ENCODE measurements at places on chromosomes 7 and 10. TPM values are rescaled to one million over a fixed set of nuclear protein-coding genes. Genes with fewer than 3 reads are reported as not detected.

Gene ST8SIA6
- total RNA-seq = 0.03 TPM

Gene OR9A2
- not detected for total RNA-seq

DNA sequence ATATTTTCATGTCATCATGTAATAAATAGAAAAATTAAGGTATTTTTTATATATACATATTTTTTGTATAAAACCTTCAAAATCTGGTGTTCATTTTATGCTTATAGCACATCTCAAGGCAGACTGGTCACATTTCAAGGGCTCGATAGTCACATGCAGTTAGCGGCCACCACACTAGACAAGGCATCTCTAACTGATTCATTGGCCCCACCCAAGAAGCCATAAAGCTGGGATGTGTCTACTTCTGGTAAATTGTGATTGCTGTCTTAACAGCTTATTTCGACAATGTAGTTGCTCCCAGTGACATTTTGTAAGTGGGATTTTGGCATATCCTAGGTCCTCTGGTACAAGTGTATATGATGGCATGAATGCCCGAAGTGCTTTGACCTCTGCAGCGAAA, 168.7 kb downstream of the FRMD4A start:
- no peak for DNase-seq

Gene ADRA2A
- 0.20 TPM for total RNA-seq

DNA sequence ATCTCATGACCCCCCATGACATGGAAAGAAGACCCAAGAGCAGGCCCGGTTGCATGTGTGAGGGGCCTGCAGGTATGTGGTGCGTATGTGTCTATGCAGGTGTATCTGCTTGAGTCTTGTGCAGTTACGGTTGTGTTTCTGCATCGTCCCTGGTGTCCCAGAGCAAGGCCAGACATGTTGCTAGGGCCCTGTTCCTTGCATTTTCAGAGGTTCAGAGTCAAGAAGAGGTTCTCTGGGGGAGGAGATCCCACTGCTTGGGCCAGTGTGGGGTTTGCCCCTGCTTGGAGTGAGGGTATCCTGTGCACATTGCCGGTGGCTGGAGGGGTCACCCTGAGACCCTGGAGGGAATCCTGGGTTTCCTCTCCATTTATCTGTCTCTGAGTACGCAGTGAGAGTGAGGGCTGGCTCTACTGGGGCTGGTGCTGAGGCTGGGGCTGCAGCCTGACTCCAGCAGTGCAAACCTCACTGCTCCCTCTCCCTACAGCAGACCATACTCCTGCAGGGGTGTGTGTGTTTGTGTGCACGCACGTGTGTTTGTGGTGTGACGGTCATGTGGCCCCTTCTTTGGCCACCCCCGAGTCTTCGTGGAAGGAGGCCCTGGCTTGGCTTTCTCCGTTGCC, 4.1 kb downstream of the TRIM8 start:
- no peak for DNase-seq

DNA sequence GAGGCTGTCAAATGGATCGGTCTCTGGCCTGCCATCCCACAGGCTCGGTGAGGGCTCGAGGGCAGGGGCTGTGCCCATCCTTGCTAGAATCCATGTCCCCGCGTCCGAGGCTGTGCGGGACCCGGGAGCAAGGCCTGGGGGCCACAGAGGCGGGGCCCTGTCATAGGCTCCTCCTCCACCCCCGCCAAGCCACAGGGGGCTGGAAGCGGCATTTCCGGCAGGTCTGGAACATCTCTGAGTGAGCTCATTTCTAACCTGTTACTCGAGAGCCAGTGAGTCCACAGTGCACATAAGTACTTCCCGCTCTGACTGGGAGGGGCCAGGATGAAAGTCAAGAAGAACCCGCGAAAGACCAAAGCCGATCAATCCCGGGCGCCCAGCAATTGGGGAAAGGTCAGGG, 57.6 kb downstream of the NKX6-2 start:
- no peak for DNase-seq

DNA sequence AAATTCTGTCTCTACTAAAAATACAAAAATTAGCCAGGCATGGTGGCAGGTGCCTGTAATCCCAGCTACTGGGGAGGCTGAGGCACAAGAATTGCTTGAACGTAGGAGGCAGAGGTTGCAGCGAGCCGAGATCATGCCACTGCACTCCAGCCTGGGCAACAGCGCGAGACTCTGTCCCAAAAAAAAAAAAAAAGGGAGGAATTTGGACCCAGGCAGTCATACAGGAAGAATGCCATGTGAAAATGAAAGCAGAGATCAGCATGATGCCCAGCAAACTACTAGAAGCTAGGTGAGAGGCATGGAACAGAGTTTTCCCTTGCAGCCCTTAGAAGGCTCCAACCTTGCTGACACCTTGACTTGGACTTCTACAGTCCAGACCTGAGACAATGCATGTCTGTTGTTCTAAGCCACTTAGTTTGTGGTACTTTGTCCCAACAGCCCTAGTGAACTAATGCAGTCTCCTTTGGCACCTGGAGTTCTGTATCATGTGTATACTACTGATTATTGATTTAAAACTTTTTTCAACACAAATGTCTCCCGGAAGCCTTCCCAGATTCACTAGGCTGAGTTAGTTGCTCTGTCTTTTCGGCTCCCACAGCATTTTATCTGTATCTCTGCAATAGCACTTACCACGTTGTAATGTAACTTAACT, 10.2 kb upstream of the BAG3 start:
- DNase-seq = no peak

GRCh38 chr10:18582803-18583202, 68.6 kb downstream of the NSUN6 start:
- DNase-seq = peak; percentile 48

Gene SRI
- total RNA-seq = 155 TPM

Gene CPA4
- 25.9 TPM for total RNA-seq

Gene ZNF365
- 8.2 TPM for total RNA-seq

Gene ODAD2
- 5.6 TPM for total RNA-seq

Gene CLEC5A
- total RNA-seq = not detected

- no peak for DNase-seq
These were observed 413.3 kb upstream of the DPP6 start for GRCh38 chr7:153638821-153639435.

- DNase-seq = no peak
These were observed 68.0 kb upstream of the KLF6 start for GRCh38 chr10:3853016-3853415.

GRCh38 chr7:18320971-18321567, 174.5 kb upstream of the HDAC9 start:
- DNase-seq = peak; percentile 44

DNA sequence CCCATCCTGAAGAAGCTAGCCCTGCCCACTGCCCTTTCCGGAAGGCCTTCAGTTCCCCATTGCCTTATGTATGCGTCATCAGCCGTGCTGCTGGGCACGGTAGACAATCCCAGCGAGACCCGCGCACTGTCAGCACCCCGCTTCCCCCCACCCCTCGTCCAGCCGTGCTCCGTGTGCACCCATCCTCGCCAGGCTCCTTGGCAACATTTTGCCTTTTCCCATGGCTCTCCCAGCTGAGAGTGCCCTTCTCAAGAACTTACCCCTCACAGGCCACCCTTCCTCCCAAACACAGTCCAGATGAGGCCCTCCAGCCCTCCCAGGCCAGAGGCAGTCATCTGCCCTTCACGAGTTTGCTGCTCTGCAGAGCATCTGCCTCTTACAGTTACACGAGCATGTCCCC, 633.8 kb upstream of the FOXK1 start:
- peak; percentile 28 for DNase-seq

GRCh38 chr7:47474211-47474936, 107.5 kb downstream of the TNS3 start:
- no peak for DNase-seq

DNA sequence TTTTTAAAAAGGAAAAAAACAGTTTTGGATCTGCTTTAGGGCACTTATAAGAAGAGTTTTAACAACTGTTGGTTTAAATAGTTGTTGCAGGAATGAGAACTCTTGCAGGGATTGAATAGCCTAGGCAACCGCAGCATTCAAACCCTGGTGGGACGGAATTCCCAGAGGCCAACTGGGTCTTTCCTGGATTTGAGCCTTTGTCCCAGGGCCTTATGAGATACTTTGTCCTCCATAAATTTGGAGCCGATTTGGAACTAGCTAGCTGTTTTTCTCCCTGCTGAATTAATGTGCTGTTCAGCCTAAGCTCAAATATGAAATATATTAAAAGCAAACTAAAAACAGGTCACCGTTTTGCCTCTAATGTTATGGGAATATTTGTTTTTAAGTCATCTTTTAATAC, 109.6 kb downstream of the LRMDA start:
- no peak for DNase-seq

DNA sequence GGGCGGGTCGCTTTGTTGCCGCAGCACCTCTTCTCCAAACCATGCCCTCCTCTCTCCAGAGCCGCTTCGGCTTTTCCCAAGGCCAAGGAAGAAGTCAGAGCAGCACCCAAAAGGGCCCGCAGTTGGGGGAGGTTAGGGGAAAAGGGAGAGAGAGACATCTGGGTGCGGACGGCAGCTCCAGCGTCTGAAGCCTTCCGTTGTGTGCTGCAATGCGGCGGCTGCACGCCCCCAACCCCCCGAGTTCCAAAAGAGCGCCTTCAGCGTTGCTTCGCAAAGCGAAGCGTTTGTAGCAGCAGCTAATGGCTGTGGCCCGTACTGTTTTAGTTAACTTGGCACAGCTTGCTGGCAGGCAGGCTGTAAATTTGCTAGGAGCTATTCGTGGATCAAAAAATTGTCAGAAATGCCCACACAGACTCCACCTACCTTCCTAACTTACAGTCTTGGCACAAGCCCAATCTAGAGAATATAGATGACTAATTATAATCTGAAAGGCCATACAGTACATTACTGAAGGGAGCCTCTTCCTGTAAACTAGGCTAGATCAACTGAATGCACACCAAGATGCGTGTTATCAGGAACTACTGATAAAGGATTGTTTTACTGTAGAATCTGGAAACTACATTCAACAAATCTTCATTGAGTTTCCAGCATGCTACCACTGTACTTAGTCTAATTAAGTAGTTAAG, 1.1 kb upstream of the KBTBD2 start:
- peak; percentile 72 for DNase-seq

DNA sequence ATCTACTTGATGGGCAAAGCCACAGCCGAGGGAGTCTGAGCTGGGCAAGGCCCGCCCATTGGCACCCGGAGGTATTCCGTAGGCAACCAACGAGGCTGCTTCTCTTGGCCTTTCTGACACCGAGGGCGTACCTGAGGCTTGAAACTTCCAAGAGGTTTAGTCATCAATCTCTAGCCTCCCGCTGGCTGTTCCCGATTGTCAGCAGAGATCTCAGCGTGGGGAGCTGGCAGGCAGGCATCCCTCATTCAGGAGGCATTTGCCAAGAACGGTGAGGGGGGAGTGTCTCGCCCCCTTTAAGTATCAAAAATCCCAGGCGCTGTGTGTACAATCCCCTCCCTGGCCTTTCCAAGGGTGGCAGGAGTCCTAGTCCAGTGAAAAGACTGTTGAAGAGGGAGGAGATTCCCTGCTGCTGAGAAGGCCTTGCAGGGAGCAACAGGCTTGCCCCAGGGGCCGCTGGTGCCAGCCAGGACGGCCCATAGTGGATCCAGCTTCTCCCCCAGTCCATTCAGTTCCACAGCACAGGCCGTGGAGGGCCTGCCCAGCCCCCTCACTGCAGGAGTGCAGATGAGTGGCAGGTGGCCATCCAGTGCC, 39.7 kb downstream of the OAT start:
- peak; percentile 34 for DNase-seq

GRCh38 chr10:96022739-96023138, 20.6 kb upstream of the CCNJ start:
- no peak for DNase-seq

Gene CNOT4
- total RNA-seq = 13.2 TPM

- no peak for DNase-seq
These were observed 856.4 kb downstream of the LRMDA start for GRCh38 chr10:76287856-76288255.

DNA sequence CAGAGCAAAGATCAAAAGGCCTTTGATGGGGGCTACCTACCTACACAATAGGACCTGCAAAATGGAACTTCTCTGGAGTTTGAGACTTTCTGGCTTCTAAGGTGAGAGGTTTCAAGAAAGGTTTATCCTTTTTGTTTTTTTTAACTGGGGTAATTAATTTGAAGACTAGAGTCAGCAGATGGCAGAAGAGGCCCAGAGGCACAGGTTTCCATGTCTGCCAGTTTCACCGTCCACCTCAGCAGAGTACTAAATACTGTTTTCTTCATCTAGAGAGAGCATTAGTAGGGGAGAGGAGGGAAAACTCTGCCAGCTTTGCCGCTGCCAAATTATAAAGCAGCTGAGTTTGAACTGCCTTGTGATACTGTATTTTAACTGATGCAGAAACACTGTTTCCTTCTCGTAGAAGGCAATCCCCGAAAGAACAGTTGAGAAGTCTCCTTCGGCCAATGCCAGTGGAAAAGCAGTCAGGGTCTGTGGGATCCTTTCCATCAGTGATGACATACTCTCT, 138.7 kb downstream of the SLC25A13 start:
- no peak for DNase-seq

- DNase-seq = no peak
These were observed 613.9 kb upstream of the CELF2 start for GRCh38 chr10:10403762-10404161.

DNA sequence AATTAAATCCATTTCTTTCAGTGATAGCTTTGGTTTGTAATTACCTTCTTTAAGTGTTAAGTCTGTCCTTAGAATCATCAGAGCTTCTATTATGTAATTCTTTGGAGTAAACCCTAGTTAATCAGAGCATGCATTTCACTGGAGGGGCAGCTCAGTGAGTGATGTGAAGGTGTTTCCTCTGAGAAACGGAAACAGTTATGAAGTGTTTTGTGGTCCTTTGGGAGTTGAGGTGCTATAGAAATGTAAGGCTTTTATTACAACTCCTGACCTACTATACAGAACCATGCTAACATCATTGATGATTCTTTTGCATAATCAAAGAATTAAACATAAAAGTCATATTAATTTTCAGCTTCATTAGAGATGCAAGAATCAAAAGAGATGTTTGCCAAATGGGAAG, 141.5 kb downstream of the EXOC4 start:
- no peak for DNase-seq

Gene LIPM
- total RNA-seq = not detected

DNA sequence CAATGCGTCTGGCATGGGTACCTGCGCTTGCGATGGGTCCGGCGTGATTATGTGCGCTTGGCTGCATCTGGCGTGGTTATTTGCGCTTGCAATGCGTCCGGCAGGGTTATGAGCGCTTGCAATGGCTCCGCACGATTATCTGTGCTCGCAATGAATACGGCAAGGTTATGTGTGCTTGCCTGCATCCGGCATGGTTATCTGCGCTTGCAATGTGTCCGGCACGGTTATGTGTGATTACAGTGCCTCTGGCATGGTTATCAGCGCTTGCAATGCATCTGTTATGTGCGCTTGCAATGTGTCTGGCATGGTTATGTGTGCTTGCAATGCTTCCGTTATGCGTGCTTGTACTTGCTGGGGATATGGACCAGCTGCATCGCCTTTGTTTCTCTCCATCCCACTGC, 37.7 kb downstream of the RBAK start:
- no peak for DNase-seq

- DNase-seq = peak; percentile 78
These were observed 80.7 kb upstream of the DUSP5 start for GRCh38 chr10:110416776-110417711.

- DNase-seq = no peak
These were observed 37.7 kb upstream of the INSIG1 start for GRCh38 chr7:155259866-155260497.

DNA sequence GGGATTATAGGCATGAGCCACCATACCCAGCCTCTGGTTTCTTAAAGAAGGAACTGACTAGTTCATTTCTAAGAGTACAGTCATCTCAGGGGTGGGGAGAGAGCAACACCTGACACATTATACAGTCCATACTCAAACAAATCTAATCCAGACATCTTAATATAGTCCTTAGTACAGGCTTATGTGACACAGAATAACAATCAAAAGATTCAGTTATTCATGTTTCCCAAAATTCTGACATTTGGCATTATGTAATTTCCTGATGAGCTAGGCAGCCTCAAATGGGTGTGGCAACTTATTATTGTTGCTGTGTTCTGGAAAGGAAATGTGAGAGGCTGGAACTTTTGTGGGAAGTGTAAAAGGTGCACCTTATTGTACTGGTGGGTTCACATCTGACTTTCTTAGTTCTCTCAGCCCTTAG, 116.3 kb downstream of the WDFY4 start:
- DNase-seq = peak; percentile 64

Data from HT1080 (cell line).